ENCODE measurements at places on chromosomes 3 and 15.

GRCh38 chr3:154137036-154137435 is 15.8 kb downstream of the ARHGEF26 start:
- DNase-seq: no peak

- DNase-seq: no peak
Observed at GRCh38 chr15:66937588-66937987, 127.8 kb upstream of the SMAD3 start.

GRCh38 chr3:39811561-39811960 is 2.2 kb downstream of the MYRIP start:
- no peak for DNase-seq

- no peak for DNase-seq
Observed at GRCh38 chr15:28725556-28725955, 13.3 kb upstream of the GOLGA8M start.

GRCh38 chr3:154152741-154153140 is 31.6 kb downstream of the ARHGEF26 start:
- no peak for DNase-seq

DNA sequence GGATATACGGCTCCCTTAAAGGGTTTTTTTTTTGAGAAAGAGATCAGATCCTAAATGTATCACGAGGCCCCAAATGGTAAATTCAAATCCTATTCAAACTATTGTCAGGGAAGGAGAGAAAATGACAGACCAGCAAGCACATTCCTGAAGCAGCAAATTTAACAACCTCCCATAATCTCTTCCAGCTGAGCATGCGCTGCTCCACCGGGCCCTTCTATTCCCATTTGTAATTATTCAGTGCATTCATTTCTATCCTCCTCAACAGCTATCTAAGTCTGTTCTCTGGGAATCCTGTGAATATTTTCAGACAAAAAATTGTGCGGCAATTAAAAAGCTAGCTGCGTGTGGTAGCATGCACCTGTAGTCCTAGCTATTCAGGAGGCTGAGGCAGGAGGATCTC is 43.2 kb downstream of the MAGI1 start:
- DNase-seq: no peak

GRCh38 chr3:185630182-185630622 is 44.1 kb downstream of the SENP2 start:
- no peak for DNase-seq

DNA sequence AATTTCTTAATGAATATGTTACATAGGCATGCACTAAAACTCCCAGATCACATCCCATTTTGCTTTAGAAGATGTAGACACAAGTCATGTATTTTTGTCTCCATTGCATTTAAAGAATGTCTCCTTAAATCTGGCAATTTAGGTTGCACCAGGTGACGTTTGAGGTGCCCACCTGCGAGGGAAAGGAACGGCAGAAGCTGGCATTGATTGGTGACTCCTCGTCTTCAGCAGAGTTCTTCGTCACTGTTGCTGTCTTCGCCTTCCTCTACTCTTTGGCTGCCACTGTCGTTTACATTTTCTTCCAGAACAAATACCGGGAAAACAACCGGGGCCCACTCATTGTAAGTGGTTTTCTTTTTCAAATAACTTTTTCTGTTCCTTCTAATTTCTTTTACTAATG is 96.1 kb upstream of the SNTN start:
- no peak for DNase-seq

DNA sequence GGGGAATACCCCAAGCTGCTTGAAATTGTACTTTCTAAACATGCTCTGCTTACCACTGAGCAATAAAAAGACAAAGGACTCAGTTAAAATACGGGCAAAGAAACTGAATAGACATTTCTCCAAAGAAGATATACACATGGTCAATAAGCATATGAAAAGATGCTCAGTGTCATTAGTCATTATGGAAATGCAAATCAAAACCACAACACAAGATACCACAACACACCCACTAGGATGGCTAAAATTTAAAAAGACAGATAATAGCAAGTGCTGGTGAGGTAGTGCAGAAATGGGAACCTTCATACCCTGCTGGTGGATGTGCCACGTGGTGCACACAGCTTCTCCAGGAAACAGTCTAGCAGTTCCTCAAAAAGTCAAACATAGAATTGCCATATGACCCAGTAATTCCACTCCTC is 21.3 kb downstream of the LRIG1 start:
- DNase-seq: no peak

DNA sequence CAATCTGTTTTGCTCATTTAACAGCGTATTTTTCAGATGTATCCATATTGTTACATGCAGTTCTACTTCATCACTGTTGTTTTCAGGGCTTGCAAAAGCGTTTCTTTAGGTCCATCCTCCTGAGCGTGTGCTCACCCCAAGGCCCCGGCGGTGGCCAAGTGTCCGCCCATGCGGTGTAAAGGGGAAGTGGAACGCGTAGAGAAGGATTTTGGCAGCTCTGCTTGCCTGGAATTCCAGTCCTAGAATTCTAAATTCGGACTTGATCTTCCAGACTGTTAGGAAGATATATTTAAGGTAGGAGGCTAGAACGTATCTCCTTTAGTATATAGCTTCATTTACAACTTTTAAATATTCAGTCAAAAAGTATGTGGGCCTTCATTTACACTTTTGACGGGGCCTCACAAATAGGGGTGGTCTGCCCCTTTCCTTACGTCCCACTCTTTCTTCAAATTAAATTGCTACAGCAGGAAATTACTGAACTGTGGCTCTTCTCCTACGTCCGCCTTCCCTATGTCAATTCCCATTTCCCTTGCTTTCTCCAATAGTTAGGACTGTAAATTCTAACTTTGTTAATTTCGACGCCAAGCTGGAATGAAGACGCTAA is 609 bp upstream of the TBC1D23 start:
- DNase-seq: no peak

DNA sequence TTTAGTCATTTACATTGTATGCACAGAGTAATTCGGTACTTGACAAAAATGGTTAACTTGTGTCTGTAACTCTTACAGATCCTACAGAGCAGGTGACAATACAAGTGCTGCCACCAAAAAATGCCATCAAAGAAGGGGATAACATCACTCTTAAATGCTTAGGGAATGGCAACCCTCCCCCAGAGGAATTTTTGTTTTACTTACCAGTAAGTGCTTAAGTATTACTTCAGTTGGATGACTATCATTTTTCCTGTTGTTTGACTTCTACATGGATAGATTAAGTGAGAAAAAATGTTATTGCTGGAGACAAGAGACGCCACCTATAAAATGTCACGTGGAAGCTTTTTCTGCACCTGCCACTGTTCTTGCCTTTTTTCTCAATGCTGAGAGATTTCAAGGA is 173.2 kb downstream of the ALCAM start:
- no peak for DNase-seq

DNA sequence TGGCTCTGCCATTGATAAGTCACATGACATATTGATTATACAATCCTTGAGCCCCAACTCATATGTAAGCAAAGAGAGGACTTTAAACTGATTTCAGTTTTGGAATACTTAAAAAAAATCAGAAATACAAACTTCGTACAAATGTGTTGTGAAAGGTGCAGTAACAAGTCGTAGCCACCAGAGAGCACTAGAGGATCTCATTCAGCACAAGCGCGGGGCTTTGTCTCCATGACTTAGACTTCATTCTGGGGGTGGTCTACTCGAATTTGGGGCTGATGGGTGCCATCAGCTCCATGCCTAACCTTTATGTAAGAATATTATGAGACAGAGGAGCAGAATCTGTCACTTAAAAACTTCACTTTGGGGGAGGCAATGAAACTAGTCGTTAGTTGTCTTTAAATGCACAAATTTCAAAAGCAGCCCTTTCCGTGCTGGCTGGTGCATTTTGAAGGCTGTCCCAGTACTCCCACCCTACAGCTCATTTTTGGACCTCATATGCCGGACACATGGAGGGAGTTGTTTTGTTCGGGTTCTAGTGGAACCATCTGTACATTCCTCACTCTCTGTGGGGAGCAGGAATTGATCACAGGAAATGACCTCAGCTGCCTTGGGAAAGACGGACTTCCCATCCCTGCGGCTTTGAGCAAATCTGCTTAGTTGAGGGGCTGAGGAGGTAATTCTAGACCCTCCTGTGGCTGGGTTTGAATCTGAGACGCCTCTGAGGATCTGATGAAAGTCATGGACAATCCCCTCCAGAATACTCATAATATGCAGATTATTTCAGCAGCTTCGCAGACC is 27.5 kb upstream of the MASP1 start:
- no peak for DNase-seq

GRCh38 chr15:74511583-74511982 is 29.4 kb upstream of the ARID3B start:
- DNase-seq: no peak
